ENCODE measurements at places on chromosomes 2 and 18.

- no peak for DNase-seq
These were observed 23.3 kb downstream of the MRO start for GRCh38 chr18:50796495-50796894.

GRCh38 chr2:23460228-23460627 is 75.2 kb downstream of the KLHL29 start:
- DNase-seq = peak; percentile 49

DNA sequence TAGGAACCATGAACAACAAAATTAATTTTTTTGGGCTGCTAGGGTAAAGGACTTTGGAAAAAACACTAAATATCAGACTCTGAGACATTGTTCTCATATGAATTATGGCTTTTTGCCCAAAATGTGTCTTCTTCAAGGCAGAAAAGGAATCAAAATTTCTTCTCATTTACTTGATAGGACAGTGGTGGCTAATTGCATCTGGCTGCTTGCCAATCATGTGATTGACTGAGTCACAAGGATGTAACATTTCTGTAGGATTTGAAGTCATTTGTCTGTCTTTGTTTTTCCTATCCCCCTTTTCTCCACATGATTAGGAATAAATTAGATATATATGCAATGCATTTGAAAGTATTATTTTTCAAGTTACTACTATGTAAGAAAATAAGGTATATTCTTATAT is 130.2 kb downstream of the SLC4A10 start:
- no peak for DNase-seq

DNA sequence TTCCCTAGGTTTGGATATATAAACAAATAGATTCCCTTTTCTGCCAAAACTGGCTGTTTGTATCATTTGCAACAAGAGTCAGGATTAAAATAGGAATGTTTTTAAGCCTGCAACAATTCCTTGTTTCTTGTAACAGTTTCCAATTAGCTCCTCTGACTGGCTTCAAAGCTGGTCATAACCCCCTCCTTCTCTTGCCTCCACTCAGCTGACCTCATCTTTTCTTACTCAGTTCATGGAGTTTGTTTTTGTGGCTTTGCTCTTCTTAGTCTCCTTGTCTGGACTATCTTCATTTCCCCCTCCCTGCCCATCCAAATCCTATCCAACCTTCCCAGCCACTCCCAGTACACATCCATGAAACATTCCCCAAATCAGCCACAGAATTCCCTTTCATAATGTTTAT is 14.3 kb upstream of the RAPH1 start:
- DNase-seq = no peak

GRCh38 chr2:230503798-230504197 is 87.8 kb downstream of the SP100 start:
- DNase-seq = no peak

All from lung microvascular endothelial cell (primary cell).